Prostate gland (tissue), 2 donors: ENCODE measurements at places on chromosomes 11 and 22. TPM values are rescaled to one million over a fixed set of nuclear protein-coding genes. Genes with fewer than 3 reads are reported as not detected.

GRCh38 chr11:32309530-32310213 lies 125.7 kb downstream of the WT1 start:
- DNase-seq: no peak

GRCh38 chr11:132779497-132779896 lies 752.8 kb downstream of the OPCML start:
- DNase-seq: no peak

- peak; percentile 4 for DNase-seq
Measured at GRCh38 chr22:23405366-23405851, 174.7 kb downstream of the IGLL1 start.

GRCh38 chr11:14362611-14363010 lies 3.6 kb upstream of the RRAS2 start:
- no peak for DNase-seq

GRCh38 chr11:67265633-67266448 lies 432 bp upstream of the GRK2 start:
- peak; percentile 70 for DNase-seq

DNA sequence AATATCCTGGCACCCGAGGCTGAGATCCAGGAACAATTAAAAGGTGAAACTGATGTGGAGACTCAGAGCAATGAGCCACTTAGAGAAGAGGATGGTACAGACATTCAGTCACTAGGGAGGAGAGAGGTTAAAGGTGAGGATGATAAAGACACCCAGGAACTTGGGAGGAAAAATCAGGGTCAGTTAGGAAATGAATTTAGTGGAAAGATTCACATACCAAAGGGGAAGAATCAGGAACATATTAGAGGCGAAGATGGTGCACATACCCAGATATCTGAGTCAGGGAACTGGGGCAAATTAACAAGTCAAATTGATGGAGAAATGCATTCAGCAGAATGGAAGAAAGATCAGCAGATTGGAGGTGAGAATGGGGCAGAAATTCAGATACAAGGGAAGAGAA lies 4.1 kb upstream of the MEI1 start:
- no peak for DNase-seq

DNA sequence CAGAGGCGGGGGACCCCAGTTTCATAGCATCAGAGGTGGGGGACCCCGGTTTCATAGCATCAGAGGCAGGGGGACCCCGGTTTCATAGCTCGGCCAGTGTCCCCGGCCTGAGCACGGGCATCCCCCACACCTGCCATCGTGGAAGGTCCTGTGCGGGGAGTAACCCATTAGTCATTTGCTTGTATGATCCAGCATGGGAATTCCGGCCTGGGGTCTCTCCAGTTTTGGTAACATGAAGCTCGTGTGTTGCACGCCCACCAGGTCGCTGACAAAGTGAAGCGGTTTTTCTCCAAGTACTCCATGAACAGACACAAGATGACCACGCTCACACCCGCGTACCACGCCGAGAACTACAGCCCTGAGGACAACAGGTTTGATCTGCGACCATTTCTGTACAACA lies 29.0 kb upstream of the KRTAP5-7 start:
- no peak for DNase-seq

GRCh38 chr22:41481925-41482318 lies 13.0 kb downstream of the ACO2 start:
- DNase-seq: no peak

DNA sequence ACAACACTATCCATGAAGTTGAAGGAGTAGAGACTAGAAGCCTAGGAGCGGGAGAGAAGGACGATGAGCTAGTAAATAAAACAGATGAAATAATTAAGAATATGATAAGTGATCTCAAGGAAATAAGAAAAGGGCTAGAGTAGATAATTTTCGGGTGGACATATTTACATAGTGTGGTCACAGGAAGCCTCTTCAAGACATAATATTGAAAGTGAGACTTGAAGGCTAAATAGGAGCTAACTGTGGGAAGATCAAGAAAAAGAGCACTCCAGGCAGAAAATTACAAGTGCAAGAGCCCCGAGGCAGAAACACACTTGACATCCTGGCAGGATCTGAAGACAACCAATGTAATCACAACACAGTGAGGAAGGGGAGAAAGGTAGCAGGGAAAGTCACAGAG lies 11.9 kb upstream of the PPFIBP2 start:
- no peak for DNase-seq

DNA sequence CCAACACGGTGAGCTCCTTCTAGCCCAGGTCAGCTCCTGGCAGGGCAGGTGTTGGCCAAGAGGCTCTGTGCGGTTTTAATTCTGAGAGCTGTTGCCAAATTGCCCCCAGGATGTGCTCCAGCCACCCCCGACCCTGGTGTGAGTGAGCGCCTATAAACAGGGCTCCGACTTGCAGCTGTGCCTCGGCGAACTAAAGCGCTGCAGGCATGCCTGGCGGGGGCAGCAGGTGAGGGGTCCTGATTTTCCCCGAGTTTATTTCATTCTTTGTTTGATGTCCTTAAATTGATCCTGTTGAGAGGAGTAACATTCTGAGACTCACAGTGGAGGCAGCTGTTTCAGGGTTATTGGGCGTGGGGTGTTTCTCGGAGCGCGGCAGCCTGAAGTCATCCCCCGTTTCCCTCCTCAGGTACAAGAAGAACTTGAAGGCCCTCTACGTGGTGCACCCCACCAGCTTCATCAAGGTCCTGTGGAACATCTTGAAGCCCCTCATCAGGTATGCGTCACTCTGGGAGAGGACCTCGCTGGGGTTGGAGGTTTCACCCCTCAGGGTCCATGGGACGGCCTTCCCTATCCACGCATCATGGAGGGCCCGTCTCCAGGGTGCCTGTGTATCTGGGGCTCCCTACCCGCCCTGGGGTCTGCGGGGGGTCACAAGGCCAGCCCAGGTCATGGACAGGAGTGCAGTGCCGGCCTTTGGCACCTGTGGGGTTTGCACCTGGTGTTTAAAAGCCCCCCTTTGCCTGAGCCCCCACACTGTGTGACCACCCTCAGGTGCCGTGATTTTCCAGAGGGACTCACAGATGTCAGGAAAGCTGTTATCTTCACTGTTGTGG lies 62.1 kb downstream of the ARHGAP8 start:
- DNase-seq: no peak

GRCh38 chr11:122157653-122158161 lies 41.7 kb upstream of the BLID start:
- no peak for DNase-seq

DNA sequence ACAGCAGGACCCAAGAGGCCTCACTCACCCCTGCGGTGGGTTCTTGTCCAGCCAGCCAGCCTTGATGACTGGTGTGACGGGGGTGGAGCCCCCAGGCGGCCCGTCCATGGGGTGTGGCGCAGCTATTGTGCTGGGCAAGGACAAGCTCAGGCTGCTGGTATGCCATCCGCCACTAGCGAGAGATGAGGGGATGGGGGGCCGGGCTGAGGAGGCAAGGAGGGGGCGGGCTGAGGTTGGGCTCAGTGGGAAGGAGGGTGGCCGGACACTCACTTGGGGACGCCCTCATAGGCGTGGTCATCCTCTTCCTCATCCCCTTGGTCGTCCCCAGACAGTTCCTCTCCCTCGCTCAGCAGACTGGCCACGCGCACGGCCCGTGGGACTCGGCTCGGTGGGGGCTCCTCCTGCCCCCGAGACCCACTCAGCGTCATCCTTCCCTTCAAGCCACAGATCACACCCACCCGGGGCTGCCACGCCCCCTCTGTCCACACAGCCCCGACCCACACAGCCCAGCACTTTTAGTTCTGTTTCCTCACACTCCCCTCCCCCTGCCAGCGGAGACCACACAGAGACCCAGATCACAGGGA lies 38.0 kb upstream of the PDE2A start:
- no peak for DNase-seq

GRCh38 chr11:113113801-113114704 lies 152.8 kb downstream of the NCAM1 start:
- DNase-seq: peak; percentile 27

DNA sequence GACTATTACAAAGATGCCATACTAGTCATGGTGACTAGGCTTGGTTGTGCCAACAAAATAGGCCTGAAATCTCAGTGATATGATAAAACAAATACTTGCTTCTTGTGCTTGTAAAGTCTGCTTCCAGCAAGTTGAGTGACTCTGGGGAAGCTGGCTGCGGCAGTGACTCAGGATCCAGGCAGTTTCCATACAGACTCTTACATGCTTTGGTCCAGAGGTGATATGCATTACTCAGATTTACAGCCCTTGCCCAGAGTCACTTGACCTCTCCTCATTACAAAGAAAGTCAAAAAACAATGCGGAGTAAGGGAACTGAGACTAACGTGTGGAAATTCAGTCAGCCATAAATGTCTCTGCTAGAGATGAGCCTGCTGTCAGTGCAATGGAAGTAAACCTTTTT lies 387.5 kb downstream of the KCNA4 start:
- no peak for DNase-seq

DNA sequence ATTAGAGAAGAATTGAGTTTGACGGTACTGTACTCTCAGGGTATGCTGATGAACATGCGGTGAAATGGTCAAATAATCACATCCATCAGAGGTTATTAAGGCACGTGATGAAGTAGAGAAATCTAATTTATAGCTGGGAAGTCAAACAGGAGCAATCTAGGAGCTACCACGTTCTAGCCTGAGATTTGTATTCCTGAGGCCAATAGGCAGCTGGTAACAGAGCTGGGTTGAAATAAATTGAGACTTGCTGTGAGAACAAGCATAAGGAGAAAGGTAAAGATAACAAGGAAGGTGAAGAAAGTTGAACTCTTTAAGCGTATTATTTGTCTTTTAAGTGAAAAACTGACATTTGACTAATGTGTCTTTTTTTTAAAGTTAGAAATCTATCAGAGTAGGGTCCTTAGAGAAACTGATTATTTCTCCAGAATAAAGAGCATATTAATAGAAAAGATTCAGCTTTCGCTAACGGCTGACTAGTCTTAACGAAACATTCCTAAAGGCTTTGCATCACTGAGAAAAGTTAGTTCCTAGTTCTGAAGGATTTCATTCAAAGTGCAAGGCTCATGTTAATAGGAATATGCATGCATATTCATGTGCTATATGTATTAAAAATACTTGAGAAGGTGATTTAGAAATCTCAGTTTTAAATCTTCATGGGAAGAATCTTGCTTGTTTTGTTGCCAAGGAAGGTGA lies 5.2 kb upstream of the WEE1 start:
- no peak for DNase-seq

DNA sequence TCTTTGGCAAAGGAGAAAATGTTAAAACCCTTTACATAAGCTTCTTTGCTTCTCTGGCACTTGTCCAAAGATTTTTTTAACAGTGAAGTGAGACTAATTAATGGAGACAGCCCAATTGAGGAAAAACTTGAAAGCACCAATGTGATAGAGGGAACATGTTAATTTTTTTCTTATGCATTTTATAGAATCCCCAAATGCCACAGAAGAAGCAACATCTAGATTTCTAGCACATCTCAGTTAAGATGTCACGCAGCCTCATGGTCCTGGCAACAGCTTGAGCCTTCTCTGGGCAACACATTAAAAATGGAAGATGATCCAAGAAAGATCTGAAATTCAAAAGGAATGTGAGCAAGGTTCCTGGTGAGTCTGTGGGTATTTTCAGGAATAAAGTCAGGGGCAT lies 48.5 kb downstream of the PACSIN2 start:
- DNase-seq: no peak

- no peak for DNase-seq
Measured at GRCh38 chr11:32899438-32899837, 6.8 kb downstream of the QSER1 start.

GRCh38 chr11:19628018-19628417 lies 84.6 kb upstream of the NAV2 start:
- DNase-seq: peak; percentile 46

- DNase-seq: no peak
Measured at GRCh38 chr11:47553406-47553743, 443 bp upstream of the CELF1 start.

DNA sequence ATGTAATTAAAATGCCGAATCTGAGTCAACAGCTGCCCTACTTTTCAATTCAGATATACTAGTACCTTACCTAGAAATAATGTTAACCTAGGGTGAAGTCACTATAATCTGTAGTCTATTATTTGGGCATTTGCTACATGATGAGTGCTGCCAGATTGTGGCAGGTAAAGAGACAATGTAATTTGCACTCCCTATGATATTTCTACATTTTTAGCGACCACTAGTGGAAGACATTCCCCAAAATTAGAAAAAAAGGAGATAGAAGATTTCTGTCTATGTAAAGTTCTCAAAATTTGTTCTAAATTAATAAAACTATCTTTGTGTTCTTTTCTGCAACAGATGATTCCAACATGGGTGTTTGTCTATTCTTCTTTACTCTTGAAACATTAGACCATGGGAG lies 14.1 kb downstream of the MS4A1 start:
- no peak for DNase-seq

DNA sequence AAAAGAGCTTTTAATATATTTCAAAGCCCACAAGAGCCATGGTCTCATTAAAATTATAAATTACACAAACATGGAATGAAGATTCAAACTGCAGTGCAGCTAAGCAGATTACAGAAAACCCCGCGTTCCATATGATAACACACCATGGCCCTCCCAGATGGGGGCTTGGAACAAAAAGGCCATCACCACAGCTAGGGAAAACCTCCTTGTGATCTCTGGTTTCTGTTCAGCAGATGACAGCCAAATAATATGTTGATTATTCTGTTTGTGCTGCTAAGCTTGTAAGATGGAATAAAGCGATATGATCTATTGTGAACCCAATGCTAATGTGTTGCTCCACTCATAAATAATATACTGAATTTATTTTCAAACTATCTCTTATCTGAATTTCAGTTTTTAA lies 28.5 kb downstream of the IMMP1L start:
- no peak for DNase-seq

DNA sequence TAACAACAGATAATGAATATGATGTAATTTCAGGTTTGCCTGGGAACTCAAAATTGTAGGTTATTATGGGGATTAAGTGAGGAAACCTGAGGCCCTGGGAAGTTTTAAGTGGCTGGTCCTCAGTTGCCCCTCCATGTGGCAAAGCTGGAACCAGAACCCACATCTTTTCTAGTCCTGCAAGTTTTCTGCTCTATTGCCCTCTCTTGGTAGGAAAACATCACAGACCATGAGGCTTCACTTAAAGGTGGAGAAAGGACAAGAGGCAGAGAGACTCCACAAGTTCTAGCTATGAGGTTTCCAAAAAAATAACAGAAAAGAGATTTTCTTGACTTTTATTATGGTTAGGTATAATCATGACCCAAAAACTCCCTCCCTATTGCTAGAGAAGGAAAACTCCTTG lies 115.5 kb upstream of the DDI1 start:
- DNase-seq: no peak

The NLRP10 gene
- total RNA-seq: not detected

The KLHDC7B gene
- not detected for total RNA-seq

The TEX12 gene
- 4.0 TPM for total RNA-seq

The TMPRSS13 gene
- 1.2 TPM for total RNA-seq

The LMO2 gene
- 11.4 TPM for total RNA-seq

The MED17 gene
- total RNA-seq: 31.4 TPM

The SNX15 gene
- total RNA-seq: 25.2 TPM
